ENCODE measurements at places on chromosomes 7 and 10.

DNA sequence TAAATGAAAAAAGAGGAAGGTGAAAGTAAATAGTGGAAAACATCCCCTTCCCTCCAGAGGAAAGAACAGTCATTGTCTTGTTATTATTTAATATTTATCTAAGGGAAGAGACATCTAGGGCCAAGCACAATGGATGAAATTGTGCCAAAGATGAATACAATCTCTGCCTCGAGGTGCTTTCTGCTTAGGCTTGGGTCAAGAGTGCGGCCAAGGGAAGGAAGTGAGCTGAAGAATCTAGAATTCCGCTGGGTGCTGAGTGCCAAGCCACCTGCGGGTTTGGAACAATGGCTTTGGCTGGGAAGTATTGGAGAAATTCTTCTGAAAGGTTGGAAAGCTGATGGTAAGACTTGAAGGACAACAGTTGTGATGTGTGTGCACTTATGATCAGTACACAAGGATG lies 531.3 kb upstream of the FZD8 start:
- no peak for DNase-seq

GRCh38 chr10:13765641-13766341 lies 179.0 kb downstream of the PRPF18 start:
- no peak for DNase-seq

GRCh38 chr7:24172856-24173255 lies 111.1 kb upstream of the NPY start:
- no peak for DNase-seq

DNA sequence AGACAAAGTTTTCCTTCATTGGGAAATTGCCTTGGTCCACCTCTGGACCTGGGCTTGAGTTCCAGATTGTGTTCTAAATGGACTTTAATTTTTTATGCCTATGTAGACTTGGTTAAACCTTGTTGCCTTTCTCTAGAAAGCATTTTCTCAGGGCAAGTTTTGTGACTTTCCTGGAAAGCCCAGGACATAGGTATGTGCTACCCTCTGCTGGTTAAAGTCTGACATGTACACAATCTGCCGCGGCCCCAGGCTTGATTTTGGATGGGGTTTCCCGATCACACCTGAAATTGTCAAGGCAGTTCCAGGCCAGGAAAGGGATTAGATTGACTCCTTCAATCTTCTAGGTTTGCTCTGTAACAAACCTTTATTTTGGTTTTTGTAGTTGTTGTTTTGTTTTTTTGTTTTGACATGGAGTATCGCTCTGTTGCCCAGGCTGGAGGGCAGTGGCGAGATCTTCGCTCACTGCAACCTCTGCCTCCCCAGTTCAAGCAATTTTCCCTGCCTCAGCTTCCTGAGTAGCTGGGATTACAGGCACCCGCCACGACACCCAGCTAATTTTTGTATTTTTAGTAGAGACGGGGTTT lies 14.1 kb upstream of the AKR1B10 start:
- peak; percentile 21 for DNase-seq

- DNase-seq = peak; percentile 94
Observed at GRCh38 chr10:25015828-25016375, at the start of gene ENKUR. TSS of gene ENKUR (minus strand) at chr10:25016158. CDS start at chr10:25015936, 222 bp downstream.

- DNase-seq = no peak
Observed at GRCh38 chr7:88919478-88920131, 124.1 kb upstream of the TEX47 start.

- DNase-seq = no peak
Observed at GRCh38 chr10:3000048-3000447, 67.3 kb upstream of the PFKP start.

- DNase-seq = no peak
Observed at GRCh38 chr7:79936281-79936983, 198.2 kb upstream of the GNAI1 start.

DNA sequence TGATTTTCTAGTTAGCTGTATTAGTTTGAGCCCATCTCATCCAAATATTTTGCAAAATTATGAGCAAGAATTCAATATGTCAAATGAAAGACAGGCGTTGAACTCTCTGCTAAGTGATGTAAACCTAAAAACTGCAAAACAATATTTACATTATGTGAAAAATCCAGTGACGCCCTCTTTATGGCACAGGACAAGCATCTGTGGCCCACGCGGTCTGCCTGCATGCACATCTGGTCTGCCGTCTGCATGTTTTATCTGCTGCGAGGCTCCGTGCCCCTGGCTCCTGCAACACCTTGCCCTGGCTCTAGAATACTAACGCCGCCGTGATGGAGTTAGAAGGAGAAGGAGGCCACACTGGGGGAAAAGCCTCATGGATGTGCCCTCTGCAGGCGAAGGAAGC lies 142.0 kb downstream of the SVIL start:
- no peak for DNase-seq

DNA sequence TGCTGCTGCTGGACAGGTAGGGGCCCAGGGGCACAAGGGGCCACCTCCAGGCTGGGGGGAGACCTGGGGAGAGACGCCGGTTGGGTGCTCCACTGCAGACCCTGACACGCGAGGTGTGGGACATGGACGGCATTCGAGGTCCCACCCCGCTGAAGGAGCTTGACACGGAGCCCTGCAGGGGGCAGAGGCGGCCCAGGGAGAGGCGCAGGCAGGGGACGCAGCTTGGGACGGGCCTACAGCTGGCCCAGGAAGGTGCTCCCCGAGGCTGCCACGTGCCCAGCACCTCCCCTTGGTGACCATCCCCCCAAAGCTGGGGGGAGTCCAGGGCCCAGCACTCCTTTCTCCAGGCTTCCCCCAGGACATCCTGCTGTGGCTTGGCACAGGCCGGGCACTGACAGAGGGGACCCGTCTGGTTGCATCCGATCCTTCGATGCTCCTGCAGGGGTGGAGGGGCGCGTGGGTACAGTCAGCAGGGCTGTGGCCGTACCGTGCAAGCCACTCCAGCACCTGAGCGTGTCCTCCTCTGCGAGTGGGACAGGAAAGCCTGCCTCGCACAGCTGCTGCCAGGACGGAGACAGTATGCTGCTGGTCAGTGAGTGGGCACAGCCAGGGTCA lies 174.4 kb downstream of the ELFN1 start:
- no peak for DNase-seq

- DNase-seq = no peak
Observed at GRCh38 chr10:6841761-6842160, 261.7 kb upstream of the PRKCQ start.

DNA sequence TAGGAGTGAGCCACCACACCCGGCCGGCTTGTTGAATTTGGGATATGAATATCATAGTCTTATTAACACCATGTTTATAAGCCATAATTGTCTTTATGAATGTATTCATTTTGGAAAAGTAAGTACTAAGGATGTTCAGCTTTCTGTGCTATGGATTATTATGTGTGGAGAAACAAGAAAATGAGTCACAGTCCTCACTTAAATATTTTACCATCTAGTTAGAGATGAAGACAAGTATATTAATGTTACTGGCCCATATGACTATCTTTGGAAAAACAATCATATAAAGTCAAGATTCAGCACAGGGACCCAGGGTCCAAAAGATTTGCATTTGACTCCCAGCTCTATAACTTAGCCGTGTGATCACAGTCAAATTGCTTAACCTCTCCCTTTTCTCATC lies 9.8 kb upstream of the TOMM7 start:
- DNase-seq = no peak

DNA sequence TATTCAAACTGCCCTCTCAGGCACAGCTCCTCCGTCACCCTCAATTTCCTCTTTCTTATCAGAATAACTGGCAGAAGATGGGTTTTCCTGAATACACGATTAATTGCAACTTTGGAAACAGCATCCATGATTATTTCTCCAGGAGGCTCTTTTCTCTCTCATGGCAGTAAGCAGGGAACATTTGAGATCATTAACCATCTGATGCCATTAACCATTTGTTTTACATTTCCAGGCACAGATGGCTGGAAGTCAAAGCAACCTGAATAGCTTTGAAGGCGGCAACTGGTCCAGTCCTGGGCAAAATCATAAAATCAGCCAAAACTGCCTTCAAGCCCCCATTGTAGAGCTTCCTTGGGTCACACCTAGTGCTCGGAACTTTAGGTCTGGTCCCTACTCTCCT lies 289.5 kb upstream of the AOAH start:
- DNase-seq = no peak

DNA sequence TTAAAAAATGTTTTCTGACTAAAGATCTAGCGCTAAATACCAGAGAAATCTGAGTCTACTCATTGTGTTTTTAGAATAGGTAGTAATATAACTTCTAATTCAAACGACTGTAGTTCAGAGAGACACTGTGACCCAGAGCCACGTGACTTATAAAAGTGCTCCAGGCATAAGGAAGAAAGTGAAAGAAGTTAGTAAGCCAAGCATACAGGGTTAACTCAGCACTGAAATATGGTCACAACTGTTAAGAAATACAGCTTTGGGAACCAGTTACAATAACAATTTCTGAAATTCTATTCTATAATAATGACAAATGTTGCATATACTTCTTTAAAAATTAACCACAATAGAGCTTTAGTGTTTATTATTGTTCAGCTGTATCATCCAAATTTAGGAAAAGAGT lies 119.1 kb downstream of the TFEC start:
- DNase-seq = no peak

DNA sequence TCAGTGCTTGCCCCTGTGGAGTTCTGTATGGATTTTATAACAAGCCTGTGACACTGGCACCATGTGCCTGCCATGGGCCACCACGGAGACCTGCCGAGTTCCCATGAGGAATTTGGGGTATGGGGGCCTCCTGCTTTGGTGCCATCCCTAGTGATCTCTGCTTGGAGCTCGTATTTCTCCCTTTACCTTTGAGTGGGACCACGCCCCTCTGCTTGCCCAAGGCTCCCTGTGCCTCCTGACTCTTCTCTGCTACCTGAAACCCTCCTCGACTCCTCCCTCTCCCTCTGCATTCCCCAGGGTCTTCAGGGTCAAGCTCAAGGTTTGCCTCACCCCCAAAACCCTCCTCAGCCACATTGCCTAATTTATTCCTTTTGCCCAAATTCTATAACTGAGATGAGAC lies 225.0 kb downstream of the BUB3 start:
- no peak for DNase-seq

DNA sequence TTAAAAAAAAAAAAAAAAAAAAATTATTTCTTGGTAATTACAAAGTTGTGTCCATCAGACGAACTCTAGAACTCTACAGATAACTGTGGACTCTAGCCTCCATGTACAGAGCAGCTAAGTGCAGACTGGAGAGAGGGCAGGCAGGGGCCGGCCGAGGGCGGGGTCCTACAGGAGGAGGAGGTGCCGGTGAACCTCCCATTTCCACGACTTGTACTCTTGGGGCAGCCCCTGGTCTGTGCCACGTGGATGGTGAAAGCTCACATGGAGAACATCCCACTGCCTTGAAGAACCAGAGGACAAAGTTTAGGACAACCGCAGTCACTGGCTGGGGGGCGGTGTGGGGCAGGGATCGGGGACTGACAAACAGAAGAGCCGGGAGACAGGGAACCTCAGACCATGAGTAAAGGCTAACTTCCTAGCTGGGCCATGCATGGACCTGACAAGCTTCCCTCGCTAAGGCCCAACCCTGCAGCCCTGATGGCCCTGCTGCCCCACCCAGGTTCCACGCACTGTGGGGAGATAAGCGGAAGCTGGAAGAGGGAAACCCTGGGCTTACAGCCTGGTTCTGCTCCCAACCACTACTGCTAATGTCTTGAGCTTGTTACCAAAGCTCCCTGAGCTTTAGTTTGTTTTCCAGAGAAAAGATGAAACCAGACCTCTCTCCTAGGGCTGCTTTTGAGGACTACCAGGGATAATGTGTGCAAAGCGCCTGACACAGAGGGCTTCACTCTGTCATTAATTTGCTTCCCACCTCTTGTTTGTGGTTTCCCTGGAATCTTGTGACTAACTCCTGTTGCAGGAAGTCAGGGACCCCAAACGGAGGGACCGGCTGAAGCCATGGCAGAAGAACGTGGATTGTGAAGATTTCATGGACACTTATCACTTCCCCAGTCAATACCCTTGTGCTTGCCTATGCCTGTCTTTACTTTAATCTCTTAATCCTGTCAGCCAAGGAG lies 16.1 kb upstream of the SEC61G start:
- DNase-seq = no peak

GRCh38 chr7:80873140-80873539 lies 45.7 kb downstream of the SEMA3C start:
- DNase-seq = no peak

DNA sequence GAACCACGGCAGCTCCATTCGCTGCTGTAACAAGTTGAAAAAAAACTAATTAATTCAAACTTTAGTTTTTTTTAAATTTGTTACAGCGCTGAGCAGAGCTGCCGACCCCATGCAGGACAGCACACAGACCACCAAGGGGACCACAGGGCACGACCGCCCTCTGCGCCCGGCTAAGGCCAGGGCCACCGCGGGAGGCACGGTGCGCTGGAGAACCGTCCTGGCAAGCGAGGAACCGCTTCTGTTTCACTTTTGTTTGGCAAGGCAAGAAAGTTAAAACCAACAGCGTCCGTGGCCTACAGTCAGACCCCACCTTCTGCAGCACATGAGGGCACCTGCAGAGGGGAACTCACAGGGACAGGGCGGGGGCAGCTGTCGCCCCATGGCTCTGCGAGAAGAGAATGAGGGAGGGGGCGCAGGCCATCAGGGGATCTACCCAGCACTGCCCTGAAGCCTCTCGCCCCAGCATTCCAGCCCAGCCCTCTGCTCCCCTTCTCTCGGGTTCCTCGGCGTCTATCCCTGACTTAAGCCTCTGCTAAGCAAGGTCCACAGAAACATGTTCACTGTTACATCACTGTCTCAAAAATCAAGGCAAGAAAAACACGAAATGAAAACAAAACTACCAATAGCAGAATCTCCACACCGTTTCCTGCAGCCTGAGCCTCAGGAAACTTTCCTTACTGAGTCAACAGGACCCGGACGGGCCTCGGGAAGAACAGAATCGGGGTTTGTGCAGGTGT lies 204.4 kb downstream of the DIP2C start:
- peak; percentile 19 for DNase-seq

DNA sequence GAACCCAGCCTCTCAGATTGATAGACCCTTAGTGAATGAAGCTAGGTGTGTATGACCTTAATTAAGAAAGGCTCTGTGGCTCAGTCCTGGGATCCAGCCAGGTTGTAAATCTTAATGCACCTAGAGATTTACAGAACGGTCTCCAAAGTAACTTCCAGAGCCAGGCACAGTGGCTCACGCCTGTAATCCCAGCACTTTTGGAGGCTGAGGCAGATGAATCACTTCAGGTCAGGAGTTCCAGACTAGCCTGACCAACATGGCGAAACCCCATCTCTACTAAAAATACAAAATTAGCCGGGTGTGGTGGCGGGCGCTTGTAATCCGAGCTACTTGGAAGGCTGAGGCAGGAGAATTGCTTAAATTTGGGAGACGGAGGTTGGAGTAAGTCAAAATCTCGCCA lies 24.3 kb downstream of the CALHM2 start:
- DNase-seq = no peak

- no peak for DNase-seq
Observed at GRCh38 chr10:90418869-90419652, 438.8 kb downstream of the HTR7 start.

- peak; percentile 62 for DNase-seq
Observed at GRCh38 chr7:138903186-138903820, 77.9 kb downstream of the KIAA1549 start.

DNA sequence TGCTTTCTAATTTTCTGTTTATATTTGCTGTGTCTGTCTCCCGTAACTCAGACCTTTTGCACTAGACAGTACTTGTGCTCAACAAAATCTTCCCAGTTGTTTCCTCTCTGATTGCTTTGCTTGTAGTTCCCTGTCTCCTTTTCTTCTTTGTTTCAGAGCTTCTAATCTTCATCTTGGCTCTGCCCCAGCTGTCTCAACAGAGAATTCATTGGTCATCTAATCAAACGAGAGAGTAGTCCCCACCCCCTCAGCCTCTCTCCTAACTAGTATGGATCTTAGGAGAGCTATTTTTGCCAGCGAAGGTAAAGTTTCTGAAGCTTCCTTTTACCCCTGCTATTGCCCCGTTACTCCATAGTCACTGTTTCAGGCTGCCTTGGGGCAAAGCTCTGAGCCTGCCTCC lies 32.8 kb downstream of the SLC26A4 start:
- DNase-seq = no peak

Data from CD4-positive, alpha-beta T cell treated with Interleukin-15 for 4 hours (primary cell).